ENCODE measurements at places on chromosomes 2 and 18. TPM values are rescaled to one million over a fixed set of nuclear protein-coding genes. Genes with fewer than 3 reads are reported as not detected.

Gene CAVIN2
- 16.5 TPM for total RNA-seq

Gene HRH4
- total RNA-seq: 0.39 TPM

Gene SPOPL
- 16.2 TPM for total RNA-seq

Gene NAT8
- total RNA-seq: not detected

Gene TSGA10
- 7.7 TPM for total RNA-seq

Gene ITSN2
- 115 TPM for total RNA-seq

Gene DES
- not detected for total RNA-seq

Gene VRK2
- total RNA-seq: 24.0 TPM

Gene PROKR1
- total RNA-seq: not detected

Gene FAM117B
- 17.8 TPM for total RNA-seq
